ENCODE measurements at places on chromosomes 13 and 19.
A peak's percentile ranks its signal among the peaks of the same experiment; 100 is the strongest.

DNA sequence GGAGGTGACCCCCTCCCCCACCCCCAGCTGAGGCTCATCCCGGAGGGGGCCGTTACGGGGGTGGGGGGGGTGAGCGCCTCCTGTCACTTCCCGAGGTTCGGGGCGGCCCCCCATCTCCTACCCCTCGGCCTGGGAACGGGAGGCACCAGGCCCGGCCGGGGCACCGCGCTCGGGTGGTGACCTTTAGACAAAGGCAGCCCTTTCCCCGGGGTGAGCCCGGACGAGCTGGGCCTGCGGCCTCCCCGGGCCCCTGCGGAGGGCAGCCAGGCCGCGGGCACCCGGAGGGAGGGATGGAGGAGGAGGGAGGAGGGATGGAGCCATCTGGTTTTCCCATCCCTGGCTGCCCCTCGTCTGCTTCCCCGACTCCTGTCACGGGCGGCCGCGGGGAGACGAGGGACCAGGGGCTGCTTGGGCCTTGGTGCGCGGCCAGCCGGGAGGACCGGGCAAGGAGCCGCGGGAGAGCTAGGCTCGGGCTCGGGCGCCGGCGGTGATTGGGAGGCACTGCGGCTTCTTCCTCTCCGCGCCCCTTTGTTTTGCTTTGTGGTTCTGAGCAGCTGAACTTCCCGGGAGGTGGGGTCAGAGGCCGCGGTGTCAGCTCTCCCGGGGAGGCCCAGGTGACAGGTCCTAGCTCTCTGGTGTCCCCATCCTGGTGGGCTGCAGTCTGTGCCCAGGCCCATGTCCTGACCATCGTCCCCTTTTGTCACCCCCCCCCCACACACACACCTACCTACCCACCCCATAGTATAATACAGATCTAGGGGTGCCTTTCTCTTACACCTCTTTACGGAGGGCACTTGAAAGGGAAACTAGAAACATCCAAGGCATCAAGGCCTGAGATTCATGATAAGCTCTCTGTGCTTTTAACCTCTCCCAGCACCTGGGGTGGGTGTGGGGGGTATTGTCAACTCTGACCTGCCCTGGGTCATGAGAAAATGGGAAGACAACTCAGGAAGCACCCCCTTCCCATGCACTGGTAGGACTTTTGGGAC, 1.3 kb downstream of the BICRA start:
- no peak for DNase-seq

DNA sequence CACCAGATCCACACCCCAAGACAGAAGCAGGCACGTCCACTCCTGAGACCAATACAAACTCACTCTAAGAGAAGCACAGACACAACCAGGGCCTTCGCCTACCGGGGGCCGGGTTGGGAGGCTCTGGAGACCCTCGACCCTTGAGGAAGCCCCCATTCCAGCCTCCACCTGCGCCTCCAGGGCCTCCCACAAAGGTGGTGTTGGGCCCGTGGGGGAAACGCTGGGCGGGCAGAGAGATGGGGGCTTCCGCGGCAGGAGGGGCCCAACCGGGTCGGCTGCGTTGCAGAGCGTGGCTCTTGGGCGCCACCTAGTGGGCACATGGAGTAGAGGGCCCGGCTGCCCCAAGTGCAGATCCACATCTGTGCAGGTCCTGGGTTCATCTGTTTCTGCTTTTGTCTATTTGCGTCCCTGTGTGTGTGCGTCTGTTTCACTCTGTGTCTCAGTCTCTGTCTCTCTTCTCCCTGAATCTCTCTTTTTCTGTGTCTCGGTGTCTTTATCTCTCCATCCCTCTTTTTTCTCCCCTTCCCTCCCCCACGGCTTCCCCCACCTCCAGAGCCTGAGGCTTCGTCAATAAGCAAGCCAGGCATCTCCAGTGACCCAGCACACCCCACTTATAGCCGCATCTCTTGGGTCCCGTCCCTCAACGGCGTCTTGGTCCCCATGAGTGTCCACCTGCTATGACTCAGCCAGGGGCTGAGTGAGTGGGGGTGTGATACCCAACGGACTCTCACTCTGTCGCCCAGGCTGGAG, 10.5 kb upstream of the TINCR start:
- DNase-seq = no peak

- peak; percentile 80 for DNase-seq
Observed at GRCh38 chr19:8367327-8368001, 3.5 kb downstream of the ANGPTL4 start.

- peak; percentile 6 for DNase-seq
Observed at GRCh38 chr13:56271686-56272085, 869.0 kb upstream of the PRR20A start.

All from globus pallidus (tissue), 1 donor.